Caki2 (cell line): ENCODE measurements at places on chromosomes 2 and 18. TPM values are rescaled to one million over a fixed set of nuclear protein-coding genes. Genes with fewer than 3 reads are reported as not detected.

GRCh38 chr2:79387431-79387830 lies 125.4 kb upstream of the CTNNA2 start:
- no peak for DNase-seq

GRCh38 chr2:109481599-109481998 lies 132.2 kb downstream of the SEPTIN10 start:
- DNase-seq: no peak

DNA sequence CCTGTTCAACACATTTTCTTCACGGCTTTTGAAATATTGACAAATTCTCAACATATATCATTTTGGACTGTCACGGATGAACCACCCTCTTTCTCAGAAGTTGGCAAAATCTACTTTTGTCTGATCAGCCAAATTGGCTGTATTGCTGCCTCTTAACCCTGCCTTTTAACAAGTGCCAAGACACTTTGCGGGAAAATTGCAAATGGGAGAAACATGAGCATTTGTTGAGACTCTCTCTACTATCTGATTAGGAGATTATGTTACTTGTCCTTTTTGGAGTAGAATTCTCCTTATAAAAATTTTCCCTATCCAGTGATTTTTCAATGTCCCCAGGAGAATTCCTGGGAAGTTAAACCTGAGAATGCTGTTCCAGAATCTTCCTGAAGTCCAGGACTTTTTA lies 256.2 kb upstream of the ZSWIM2 start:
- no peak for DNase-seq

FHOD3 gene
- total RNA-seq: 7.8 and 15.0 TPM in 2 replicates

APCDD1 gene
- total RNA-seq: 0.29 TPM in 1 of 2 replicates, not detected in the other

MAB21L4 gene
- total RNA-seq: not detected in 2 replicates

GPR75 gene
- total RNA-seq: not detected in 2 replicates

COL4A3 gene
- total RNA-seq: 3.4 and 3.9 TPM in 2 replicates
